ENCODE measurements at places on chromosomes 13 and 19.

- DNase-seq = peak; percentile 72
These were observed 23.9 kb upstream of the GAS6 start for GRCh38 chr13:113887700-113888201.

DNA sequence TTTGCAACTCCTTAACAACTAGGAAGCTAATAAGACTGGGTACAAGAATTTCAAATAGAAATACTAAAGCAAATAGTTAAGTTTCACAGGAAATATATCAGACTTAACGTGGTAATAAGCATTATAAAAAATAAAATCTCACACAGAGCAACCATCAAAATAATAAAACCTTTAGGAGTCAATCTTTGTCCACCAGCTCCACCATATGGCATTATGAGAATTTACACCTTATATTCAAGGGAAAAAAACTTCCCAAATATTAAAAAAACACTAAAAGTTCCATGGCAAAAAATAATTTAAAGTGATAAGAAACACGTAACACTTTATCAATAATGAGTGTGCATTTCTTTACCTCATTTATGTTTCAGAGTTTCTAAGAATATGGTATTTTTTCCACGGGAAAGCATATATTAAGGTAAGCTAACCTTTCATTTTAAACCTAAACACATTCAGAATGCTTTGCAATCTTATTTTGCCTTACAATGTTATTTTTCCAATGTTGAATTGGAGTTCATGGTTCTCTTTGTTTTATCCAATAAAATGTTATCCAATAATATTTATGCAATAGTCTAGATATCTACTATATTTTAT lies 423.2 kb upstream of the SGCG start:
- peak; percentile 3 for DNase-seq

GRCh38 chr13:74005320-74006157 lies 128.7 kb downstream of the KLF12 start:
- no peak for DNase-seq

DNA sequence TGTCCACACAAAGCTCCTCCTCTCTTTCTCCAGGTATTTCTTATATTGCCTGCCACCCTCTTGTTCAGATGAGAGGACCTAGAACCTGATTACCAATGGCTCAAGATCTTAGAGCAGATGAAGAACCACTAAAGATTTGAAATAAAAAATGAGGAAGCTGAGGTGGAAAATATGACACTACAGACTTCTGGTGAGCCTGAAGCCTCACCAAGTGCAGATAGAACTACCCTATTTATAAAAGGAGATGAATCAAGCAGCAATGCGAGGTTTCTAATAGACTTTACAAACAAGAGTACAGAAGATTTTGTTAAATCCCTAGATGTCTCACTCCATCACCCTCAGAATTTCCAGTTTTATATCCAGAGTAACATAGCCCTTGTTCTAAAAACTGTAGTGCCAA lies 345.8 kb downstream of the TBC1D4 start:
- DNase-seq = no peak

- DNase-seq = no peak
These were observed 4.8 kb downstream of the LSR start for GRCh38 chr19:35253316-35254286.

- DNase-seq = peak; percentile 72
These were observed 18.5 kb upstream of the C19orf33 start for GRCh38 chr19:38285567-38285966.

- DNase-seq = peak; percentile 16
These were observed 1.8 kb upstream of the CD37 start for GRCh38 chr19:49333418-49333805.

- no peak for DNase-seq
These were observed 2.3 kb downstream of the SOX1 start for GRCh38 chr13:112069061-112069844.

DNA sequence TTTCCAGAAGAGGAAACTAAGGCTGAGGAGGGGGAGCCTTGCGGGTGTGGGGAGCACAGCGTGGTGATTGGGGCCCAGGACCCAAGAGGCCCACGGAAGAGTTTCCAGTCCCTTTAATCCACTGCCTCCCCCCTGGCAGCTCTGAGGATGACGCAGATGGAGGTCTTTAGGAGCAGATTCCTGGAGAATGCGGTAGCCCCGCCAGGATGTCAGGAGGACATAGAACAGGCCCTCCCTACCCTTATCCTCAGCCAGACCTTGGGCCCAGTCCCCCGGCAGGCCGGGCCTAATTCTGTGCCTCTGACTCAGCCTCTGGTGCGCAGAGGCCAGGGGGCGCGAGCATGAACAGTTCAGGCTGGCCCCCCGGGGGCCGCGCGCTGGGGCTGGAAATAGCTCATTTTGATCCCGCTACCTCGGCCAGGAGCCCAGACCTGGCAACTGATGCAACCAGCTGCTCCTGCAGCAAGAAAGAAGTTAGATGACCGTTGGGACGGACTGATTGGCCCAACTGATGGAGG lies 461 bp upstream of the HSPB6 start:
- DNase-seq = peak; percentile 95

- no peak for DNase-seq
These were observed 3.8 kb downstream of the GARIN5B start for GRCh38 chr19:55358943-55359908.

DNA sequence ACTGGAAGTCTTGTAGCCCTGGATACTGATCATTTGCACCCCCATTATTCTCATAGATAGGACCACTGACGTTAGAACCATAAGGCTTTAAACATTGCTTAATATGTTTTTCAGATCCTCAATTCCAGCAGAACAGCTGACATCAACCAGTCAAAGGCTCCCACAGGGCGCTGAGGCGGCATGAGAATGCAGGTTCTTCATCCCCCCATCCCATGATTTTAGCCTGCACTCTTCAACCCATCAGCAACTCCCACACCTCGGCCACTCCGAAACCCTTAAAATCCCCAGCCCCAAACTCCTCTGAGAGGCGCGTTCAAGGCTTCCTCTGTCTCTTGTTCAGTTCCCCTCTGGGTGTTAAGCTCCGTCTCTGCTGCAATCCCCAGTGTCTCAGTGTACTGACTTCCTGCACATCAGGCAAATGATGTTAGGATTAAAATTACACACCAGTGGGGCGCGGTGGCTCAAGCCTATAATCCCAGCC lies 24.3 kb upstream of the LAMP1 start:
- no peak for DNase-seq

GRCh38 chr19:2129486-2129885 lies 21.9 kb downstream of the AP3D1 start:
- no peak for DNase-seq

- DNase-seq = no peak
These were observed 29.8 kb downstream of the PPP2R1A start for GRCh38 chr19:52219611-52220010.

DNA sequence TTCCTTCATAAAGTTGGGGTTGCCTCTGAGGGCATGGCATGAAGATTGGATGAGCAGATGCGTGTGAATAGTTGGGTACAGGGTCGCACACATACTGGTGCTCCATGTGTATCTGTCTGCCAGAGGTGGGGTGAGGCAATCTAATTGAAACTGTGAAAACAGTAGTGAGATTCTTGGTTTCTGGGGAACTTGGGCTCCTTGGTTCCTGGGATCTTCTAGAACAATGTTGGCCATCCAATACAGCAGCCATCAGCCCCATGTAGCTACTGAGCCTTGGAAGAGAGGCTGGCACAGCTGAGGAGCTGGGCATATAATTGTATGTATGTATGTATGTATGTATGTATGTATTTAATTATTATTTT lies 616 bp downstream of the FCHO1 start:
- no peak for DNase-seq

GRCh38 chr19:55694241-55694655 lies 19.2 kb downstream of the EPN1 start:
- no peak for DNase-seq

- no peak for DNase-seq
These were observed 33.8 kb upstream of the LRRC4B start for GRCh38 chr19:50602089-50602422.

- peak; percentile 91 for DNase-seq
These were observed 136.3 kb upstream of the SERP2 start for GRCh38 chr13:44237276-44237767.

- DNase-seq = no peak
These were observed 29.0 kb upstream of the ZNF709 start for GRCh38 chr19:12513531-12514061.

- no peak for DNase-seq
These were observed 1089.7 kb downstream of the PCDH17 start for GRCh38 chr13:58721273-58721672.

DNA sequence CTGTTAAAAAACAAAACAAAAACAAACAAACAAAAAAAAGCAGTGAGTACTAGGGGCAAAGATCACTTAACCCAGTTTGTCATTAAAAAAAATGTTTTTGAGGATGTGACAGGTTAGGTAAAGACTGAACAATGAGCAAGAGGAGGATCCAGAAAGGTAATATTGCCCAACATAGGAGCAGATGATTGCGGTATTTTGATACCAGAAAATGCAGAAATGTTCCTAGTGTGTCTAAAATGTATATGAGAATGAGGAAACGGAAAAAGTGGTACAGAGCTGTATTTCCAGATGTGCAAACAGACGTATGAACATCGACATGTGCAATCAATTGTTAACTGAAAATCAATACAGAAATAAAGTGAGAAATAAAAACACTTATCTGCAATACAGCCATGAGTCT lies 4.9 kb upstream of the LILRA4 start:
- DNase-seq = no peak

- DNase-seq = no peak
These were observed 895.6 kb upstream of the SLC10A2 start for GRCh38 chr13:103961784-103962183.

DNA sequence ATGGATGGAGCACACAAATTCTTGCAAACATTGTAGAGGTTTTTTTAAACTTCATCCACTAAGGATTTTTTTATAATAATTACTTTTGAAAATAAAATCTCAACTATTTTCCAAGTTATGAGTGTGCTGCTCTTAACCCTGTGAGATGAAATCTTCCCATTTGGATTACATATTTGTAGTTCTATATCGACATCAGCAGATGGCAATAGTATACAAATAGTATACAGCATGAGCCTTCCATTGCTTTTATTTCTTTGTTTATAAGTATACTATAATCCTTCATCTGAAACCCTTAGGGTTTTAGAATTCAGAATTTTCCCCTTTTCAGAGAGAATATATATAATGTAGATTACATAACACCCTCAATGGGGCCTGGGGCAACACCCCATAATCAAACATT lies 70.5 kb downstream of the GJA3 start:
- DNase-seq = peak; percentile 14

DNA sequence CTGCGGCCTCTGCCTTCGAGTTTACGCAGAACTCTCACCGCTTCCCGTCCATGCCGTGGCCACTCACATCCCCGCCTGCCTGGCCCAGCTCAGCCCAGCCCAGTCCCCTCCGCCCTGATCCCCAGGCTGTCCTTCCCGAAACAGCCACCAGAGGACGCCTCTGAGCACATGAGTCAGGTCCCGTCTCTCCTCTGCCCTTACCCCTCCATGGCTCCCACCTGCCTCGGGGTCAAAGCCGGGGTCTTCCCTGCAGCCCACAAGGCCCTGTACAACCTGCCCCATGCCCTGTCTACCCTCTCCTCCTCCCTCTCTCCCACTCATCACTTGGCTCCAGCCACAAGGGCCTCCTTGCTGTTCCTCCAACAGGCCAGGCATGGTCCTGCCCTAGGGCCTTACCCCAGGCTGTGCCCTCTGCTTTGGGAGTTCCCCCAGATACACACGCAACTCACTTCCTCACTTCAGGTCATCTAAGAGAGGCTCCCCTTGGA lies 8.1 kb upstream of the SEMA6B start:
- peak; percentile 61 for DNase-seq

DNA sequence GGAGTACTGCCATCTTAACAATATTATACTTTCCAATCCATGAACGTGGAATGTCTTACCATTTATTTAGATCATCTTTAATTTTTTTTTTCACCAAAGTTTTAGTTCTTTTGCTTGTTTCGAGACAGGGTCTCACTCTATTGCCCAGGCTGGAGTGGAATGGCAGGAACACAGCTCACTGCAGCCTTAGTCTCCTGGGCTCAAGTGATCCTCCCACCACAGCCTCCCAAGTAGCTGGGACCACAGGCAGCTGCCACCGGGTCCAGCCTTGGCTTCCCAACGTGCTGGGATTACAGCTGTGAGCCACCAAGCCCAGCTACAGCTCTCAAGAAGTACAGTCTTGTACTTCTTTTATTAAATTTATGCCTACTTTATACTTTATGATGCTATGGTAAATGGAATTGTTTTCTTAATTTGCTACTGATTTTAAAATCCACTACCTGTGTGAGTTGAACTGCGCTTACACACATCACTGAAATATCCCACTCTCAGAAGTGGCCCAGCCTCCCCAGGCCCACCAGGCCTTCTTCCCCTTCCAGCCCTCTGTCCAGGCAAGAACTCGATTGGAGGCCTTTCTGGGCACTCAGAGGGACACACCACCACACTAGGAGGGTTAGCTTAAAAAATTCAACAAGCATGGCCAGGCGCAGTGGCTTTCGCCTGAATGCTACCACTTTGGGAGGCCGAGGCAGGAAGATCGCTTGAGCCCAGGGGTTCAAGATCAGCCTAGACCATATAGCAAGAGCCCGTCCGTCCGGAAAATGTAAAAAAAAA lies 1.0 kb upstream of the PGLS start:
- peak; percentile 32 for DNase-seq

DNA sequence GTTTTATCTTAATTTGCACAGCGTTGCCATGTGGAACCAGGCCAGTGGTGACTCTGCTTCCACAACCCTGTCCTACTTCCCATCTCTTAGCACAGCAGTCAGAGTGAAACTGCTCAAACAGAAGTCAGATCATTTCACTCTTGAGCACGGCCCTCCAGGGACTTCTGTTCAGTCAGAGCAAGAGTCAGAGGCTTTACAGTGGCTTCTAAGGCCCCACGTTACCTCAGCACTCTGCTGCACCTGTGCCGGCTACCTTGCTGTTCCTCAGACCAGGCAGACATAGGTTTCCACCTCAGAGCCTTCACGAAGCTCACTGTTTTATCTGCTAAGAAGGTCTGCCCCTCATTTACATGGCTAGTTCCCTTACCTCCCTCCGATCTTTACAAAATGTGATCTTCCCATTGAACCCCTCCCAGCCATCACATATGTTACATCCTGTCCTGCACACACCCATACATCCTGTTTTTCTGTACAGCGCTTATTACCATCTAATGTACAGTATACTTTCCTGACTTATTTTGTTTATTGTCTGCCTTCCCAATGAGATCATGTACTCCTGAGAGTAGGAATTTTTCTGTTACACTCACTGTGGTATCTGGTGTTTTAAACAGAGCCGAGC lies 41.6 kb downstream of the TM9SF2 start:
- no peak for DNase-seq
